ENCODE measurements at places on chromosomes 7 and 10.

GRCh38 chr10:45460235-45460878 lies 86.3 kb downstream of the ALOX5 start:
- no peak for DNase-seq

GRCh38 chr7:65722361-65722792 lies 150.5 kb upstream of the VKORC1L1 start:
- peak; percentile 66 for DNase-seq

- DNase-seq = no peak
Observed at GRCh38 chr7:138622841-138623240, 78.3 kb downstream of the SVOPL start.

DNA sequence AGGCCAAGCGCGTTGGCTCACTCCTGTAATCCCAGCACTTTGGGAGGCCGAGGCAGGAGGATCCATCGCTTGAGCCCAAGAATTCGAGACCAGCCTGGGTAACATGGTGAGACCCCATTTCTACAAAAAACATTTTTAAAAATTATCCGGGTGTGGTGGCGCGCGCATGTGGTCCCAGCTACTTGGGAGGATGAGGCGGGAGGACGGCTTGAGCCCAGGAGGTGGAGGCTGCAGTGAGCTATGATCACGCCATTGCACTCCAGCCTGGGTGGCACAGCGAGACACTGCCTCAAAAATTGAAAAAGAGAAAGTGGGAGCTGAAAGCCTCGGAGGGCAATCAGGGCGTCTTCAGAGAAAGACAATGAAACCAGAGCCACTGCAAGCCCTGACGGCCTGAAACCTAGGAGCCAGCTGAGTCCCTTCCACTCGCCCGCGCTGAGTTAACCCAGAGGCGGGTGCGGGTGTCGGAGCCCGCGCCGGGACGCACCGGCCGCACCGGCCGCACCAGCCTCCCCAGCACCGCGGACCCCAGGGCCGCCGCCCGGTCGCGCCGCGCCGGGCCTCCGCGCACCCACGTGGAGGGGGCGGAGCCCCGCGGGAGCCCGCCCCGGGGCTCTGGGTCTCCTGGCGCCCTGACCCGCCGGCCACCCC lies 22.4 kb downstream of the ZFAND2A start:
- no peak for DNase-seq

- no peak for DNase-seq
Observed at GRCh38 chr7:26155531-26156375, 3.8 kb downstream of the NFE2L3 start.

Data from activated T-cell treated with anti-CD3 and anti-CD28 coated beads, Interleukin-2, amount 50 U/mL, for 48 hours (primary cell).